ENCODE measurements at places on chromosomes 1 and 21. TPM values are rescaled to one million over a fixed set of nuclear protein-coding genes. Genes with fewer than 3 reads are reported as not detected.

The SYT2 gene
- total RNA-seq: not detected

The OR2L5 gene
- total RNA-seq: not detected

The KLF17 gene
- not detected for total RNA-seq

The LRRC71 gene
- not detected for total RNA-seq

The SYCP1 gene
- not detected for total RNA-seq

The GJA4 gene
- total RNA-seq: 5.3 TPM

The LRRN2 gene
- 0.32 TPM for total RNA-seq

The RGS13 gene
- total RNA-seq: 0.56 TPM

The AMPD1 gene
- not detected for total RNA-seq

The SYPL2 gene
- total RNA-seq: 2.1 TPM

The SYT14 gene
- not detected for total RNA-seq
